ENCODE measurements at places on chromosomes 13 and 19. TPM values are rescaled to one million over a fixed set of nuclear protein-coding genes. Genes with fewer than 3 reads are reported as not detected.

Gene ZNF383
- polyA plus RNA-seq: 16.1 TPM

Gene WDR88
- 1.2 TPM for polyA plus RNA-seq

DNA sequence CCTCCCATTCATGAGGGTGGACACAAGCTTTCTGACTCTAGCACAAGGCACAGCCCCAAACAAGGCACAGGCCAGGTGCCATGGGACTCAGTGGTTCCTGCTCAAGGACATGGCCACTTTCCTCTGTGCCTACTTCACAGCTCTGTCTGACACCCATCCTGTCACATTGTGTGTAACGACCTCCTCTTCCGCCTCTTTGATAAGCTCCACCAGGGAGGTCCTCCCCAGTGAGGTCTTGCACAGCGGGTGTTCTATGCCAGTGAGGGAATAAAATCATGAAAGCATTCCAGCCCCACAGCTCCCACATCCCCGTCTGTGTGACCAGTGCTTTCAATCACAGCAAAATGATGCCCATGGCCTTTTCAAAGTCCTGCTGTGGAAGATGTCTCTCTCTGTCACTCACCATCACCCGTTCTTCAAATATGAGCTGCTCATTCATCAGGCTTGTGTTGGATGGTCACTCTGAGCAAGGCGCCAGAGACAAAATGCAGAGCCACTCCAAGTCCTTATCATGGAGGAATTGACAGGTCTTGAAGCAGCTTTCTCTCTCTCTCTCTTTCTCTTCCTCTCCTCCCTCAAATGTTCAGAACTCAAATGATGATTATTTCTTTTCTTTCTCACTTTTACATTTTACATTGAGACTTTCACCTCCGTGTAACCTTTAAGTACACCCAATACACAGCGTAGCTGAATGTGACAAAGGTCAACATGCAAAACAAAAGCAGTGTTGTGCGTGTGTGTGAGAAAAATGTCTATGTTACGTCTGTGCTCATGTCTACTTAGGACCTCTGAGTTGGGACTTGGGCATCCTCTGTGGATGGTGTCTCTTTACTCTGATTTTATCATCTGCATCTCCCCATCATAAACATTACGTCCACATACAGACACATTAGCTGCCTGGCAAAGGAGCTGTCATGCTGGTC is 8.0 kb upstream of the SPATA13 start:
- DNase-seq: no peak

Gene CGB3
- polyA plus RNA-seq: not detected

Measured in left lung (tissue), 14 donors.